ENCODE measurements at places on chromosomes 6 and 20.

- no peak for DNase-seq
Observed at GRCh38 chr20:61531553-61532345, 279.7 kb downstream of the CDH4 start.

DNA sequence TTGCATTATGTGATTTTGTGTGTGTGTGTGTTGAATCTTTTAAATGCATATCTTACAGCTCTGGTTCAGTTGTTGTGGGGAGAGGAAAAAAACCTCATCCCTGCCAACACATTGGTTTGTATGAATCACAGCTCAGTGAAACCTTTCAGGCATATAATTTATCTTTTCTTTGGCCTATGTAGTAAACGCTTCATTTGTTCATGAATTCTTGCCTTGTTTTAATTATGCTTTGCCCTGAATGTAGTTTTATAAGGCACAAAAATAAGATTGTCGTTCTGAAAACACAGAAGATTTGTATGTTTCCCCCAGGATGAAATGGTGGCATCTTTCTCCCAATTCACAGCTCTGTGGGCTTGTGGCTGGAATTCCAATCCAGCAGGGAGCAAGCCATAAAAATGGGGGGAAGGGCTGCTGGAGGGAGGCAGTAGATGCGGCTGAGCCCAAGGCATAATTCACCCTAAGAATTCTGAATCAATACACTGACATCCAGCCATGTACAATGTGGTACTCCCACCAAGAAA lies 45.1 kb downstream of the BCAS1 start:
- no peak for DNase-seq

DNA sequence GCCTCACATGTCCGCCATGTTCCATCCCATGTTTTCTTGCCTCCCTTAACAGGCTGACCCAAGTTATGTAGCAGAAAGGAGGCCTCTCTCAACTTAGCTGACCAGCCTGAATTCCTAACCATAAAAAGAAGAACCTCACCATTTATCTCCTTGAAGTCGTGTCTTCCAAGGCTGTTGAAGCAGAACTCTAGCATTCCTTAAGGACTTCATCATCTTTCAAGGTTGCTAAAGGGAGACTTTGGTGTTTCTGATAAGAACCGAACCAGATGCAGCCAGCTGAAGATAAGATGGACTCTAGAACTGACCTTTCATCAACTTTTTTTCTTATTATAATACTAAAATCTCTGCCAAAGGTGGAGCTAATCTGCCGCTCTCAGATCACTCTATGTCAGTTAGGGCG lies 571.7 kb upstream of the SLC35B3 start:
- DNase-seq: no peak

DNA sequence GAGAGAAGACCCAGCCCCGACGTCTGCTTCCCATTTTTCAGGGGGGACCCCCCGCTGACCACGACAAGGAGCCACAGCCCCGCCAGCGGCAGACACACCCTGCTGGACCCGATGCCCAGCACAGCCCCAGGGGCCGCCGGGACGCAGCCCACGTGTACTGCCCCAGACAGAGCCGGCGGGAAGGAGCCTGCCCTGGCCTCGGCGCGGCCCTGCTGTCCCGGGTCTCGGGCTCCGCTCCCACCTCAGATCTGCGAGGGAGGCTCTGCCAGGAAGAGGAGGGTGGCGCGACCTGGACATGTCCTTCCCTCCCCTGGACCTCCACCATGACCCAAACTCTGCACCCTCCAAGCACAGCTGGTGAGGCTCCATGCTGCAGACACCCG lies 54.7 kb downstream of the KCNQ2 start:
- no peak for DNase-seq

DNA sequence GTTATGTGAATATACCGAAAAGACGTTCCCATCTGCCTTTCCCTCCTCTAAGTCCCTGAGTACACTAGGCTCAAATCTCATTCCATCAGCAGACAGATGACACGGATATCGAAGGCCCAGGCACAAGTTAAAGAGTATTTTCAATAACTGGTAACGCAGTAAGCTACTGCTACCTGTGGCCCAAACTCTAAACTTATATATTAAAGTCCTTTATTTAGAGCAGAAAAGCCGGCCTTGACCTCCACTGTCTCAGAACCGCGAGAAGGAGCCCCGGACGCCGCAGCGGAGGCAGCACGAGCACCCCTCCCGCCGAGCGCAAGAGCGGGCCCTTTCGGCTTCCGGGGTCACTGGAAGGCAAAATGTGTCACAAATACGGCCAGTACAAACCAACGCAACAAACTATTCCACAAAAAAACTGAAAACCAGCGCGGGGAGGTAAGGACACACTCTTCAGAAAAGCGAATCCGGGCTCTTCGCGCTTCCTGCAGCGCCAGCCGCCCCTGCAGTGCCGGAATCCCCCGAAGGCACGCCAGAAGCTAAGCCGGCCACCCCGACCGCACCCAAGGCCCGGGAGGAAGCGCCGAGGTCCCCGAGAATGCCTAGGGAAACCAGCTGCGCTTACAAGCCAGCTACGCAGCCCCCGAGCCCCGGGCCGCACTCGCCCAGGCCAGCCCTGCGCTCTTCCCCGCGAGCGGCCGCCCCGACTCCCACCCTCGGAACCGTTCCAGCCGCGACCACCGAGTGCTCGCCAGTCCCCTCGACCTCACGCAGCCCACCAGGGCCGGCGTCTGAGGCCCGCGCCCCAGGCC lies 681 bp downstream of the DIDO1 start:
- no peak for DNase-seq

- DNase-seq: no peak
Observed at GRCh38 chr6:160960839-160961238, 30.7 kb upstream of the MAP3K4 start.

GRCh38 chr6:56433119-56433518 lies 185.7 kb upstream of the COL21A1 start:
- DNase-seq: no peak

DNA sequence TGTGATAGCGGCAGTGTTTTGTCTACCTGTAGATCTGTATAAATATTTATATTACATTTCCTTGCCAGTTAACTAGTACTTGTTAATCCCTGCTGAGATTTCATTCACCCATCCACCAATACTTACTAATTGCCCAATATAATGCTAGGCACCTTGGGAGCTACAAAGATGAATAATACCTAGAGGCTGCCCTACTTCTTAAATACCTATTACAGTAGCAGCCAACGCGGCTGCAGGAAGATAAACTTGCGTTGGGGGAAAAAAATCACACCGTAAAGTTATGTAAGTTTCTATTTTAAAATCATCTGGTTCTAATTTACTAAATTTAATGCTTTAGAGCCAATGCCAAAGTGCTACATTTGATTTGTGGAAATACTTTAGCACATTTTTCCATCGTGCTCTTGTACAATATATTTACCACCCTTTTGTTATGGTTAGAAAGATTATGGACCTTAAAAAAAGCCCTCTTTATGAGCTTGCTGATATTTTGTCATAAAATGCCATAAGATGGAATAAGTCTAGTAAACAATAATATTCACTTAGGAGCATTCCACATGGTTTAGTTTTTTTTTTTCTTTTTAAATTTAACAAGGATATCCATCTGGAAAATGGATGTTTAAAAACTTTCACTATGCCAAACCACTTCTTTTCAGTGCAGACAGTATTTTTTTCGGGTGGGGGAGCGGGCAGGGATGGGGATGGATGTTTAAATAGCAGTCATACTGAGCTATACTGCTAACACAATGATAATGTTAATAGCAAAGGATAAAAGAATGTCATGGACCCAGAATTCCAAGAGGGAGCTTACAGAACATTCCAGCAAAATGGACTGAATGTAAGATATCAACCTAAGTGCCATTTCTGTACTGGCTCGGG lies 13.2 kb upstream of the NEDD9 start:
- no peak for DNase-seq

DNA sequence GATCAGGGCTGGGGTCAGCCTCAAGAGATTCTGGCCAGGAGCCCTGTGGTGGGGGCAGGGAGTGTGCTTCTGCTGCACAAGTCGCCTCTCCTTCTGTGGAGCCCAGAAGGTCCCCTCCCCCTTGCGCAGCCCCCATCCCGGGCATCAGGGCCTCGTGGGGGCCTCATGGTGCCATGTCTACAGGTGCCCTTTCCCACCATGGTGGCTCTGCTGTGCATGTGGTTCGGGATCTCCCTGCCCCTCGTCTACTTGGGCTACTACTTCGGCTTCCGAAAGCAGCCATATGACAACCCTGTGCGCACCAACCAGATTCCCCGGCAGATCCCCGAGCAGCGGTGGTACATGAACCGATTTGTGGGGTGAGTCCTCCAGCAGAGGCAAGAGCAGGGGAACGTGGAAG lies 48.1 kb downstream of the TM9SF4 start:
- no peak for DNase-seq

DNA sequence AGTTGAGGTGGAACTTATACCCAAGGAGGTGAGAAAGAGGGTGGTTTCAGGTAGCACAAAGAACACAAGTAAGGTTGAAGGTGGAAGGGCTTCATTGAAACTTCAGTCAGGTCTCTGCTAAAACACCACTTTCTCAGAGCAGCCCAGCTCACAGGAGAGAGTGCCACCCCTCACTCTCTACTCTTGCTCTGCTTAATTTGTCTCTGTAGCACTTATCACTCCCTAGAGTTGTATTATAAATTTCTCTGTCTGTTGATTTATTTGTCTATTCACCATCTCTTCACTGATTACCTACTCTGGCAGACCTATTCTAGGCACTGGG lies 353.8 kb upstream of the CNR1 start:
- no peak for DNase-seq

GRCh38 chr6:141866731-141867497 lies 265.8 kb upstream of the GJE1 start:
- no peak for DNase-seq

DNA sequence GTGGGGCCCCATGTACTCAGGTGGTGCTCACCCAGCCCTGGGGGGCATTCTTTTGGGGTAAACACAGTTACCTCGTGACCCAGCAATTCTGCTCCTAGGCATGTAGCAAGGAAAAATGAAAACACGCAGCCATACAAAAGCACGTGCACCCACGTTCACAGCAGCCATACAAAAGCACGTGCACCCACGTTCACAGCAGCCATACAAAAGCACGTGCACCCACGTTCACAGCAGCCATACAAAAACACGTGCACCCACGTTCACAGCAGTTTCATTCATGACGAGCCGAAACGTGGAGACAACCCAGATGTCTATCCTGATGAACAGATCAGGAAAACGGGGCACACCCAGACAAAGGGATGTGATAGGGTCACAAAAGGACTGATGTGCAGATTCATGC lies 57.1 kb downstream of the YTHDF1 start:
- no peak for DNase-seq

DNA sequence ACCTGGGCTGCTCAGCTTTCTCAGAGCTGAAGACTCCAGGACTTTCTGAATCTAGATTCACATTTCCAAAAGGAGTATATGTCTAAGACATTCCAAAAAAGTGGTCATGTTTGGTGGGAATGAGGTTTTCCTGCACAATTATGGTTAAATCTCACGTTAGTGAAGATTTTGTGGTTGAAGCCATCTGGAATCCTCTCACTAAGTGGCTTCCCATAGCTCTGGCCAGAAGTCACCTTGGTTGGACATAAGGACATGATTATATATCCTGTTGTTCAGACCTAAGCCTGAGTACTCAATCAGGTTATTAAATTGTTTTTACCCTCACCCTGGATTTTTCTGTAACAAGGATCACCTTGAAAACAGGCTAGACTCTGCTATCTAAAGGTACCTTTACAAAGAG lies 176.1 kb upstream of the PLN start:
- DNase-seq: no peak

- DNase-seq: no peak
Observed at GRCh38 chr20:8526610-8527009, 394.5 kb downstream of the PLCB1 start.

DNA sequence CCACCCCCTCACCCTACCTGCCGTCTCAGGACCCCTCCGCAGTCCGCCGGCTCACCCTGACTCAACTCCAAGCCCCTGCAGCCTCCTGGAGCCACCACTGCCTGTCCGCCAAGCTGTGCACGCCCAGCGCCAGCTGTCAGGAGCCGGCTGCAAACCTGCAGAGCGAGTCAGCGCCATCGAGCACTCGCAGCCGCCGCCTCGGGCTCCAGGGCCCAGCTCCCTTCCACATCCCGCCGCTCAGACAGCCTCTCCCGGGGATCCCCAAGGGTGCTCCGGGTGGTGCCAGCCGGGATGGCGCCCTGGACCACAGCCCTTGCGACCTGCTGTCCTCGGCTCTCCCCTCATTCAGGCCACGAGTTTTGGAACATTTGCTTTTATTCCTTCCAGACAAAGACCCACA lies 4.3 kb downstream of the TNNC2 start:
- no peak for DNase-seq

GRCh38 chr6:168407842-168408241 lies 33.1 kb upstream of the SMOC2 start:
- DNase-seq: no peak

DNA sequence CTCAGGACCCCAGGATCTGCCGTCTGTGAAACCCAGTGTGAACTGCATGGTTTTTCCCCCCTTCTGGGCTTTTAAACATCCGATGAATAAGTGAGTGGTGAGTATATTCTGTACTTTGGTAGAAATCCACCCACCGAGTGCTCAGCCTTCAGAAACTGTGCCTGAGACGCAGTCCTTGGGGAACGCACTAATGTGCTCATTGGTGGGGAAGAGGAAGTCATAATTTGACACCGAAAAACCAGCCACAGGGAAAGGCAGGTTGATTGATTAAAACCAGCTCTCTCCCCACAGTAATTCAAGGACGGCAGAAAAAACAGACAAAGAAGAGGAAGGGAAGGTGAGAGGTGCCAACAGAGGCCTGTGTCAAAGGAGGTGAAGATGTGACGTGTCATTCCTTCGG lies 21.7 kb downstream of the EDN3 start:
- DNase-seq: no peak

DNA sequence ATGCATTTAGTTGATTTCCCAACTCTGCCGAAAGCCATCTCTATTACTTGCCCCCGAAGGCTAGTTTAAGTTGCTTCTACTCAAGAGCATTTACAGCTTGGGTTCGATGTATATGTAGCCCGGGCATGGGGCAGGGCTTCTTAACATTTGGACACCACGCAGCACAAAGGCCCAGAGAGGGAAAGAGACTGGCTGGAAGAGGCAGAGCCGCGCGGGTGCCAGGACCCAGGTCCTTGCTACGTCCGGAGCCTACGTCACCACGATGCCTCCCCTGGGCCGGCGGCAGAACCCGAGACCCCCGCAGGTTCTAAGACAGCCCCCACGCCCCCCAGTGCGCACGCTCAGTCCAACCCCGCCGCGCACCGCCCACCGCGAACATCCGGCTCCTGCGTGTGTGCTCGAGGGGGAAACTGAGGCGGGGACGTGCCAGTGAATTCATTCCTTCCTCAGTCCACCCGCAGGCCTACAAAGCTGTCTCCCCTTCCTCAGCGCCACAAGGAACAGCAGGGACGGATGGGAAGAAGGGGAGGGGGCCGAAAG lies 367 bp upstream of the PCIF1 start:
- DNase-seq: no peak

- no peak for DNase-seq
Observed at GRCh38 chr6:21176197-21176596, 417.4 kb upstream of the SOX4 start.
